ENCODE measurements at places on chromosomes 5 and 9.
A peak's percentile ranks its signal among the peaks of the same experiment; 100 is the strongest.

GRCh38 chr5:148014276-148014675 lies 49.5 kb upstream of the SPINK5 start:
- no peak for DNase-seq

- DNase-seq: no peak
These were observed 198.6 kb downstream of the TLE1 start for GRCh38 chr9:81490605-81491331.

GRCh38 chr5:135034236-135034962 lies 371 bp upstream of the PITX1 start:
- DNase-seq: peak; percentile 19

GRCh38 chr9:81455462-81456219 lies 233.7 kb downstream of the TLE1 start:
- DNase-seq: no peak

DNA sequence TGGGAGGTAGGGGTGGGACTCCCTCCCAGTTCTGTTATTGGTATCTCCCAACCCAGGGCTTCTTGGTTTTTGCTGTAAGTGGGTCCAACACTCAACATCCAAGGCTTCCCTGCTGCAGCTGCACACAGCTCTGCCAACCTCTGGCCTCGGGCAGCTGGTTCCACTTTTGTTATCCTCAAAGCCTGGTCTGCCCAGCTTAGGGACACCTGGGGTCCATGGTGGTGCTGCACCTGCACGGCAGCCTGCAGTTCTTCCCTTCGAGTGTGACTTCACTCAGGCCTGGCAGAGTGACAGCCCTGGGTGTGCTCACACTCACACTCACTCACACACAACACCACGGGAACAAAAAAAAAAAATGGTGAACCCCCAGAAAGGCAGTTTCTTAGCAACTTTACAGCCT lies 15.3 kb upstream of the SAP30L start:
- no peak for DNase-seq

GRCh38 chr9:93245437-93245970 lies 61.6 kb downstream of the WNK2 start:
- DNase-seq: no peak

DNA sequence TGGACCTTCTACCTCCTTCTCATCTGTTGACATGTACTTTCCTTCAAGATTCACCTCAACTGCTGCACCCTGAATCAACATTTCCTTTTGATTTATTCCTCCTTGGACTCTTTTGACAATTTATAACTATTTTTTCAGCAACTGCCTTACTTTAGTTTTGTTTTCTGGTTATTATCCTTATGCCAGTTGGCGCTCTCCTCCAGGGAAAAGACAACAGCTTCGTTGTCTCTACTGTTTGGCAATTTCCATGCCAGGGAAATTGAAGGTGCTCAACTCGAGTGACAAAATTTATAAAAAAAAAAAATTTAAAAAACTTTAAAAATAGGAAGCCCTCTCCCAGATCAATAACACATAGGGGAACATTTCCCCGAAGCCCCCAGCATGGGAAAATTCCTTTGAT lies 549.2 kb upstream of the DMAC1 start:
- DNase-seq: no peak

DNA sequence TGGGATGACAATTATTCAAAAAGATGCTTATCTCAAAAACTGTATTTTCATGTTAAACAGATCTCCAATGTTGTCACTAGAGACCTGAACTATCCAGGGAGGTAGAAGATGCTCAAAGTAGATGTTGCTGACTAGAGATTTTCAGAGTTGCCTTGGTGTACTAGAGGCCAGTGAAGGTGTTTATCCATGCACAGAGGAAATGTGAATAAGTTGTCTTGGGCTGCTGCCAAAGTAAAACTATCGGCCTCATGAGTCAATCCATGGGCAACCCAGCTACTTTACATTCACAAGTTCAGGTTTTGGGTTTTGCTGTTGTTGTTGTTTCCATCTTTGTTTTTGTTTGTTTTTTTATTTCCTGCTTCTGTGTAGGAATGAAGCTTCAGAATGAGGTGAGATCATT lies 141.1 kb upstream of the RANBP3L start:
- DNase-seq: no peak

- no peak for DNase-seq
These were observed 30.8 kb downstream of the ARHGAP26 start for GRCh38 chr5:142800776-142801494.

- DNase-seq: no peak
These were observed 31.6 kb upstream of the ANGPTL2 start for GRCh38 chr9:127154003-127154389.

DNA sequence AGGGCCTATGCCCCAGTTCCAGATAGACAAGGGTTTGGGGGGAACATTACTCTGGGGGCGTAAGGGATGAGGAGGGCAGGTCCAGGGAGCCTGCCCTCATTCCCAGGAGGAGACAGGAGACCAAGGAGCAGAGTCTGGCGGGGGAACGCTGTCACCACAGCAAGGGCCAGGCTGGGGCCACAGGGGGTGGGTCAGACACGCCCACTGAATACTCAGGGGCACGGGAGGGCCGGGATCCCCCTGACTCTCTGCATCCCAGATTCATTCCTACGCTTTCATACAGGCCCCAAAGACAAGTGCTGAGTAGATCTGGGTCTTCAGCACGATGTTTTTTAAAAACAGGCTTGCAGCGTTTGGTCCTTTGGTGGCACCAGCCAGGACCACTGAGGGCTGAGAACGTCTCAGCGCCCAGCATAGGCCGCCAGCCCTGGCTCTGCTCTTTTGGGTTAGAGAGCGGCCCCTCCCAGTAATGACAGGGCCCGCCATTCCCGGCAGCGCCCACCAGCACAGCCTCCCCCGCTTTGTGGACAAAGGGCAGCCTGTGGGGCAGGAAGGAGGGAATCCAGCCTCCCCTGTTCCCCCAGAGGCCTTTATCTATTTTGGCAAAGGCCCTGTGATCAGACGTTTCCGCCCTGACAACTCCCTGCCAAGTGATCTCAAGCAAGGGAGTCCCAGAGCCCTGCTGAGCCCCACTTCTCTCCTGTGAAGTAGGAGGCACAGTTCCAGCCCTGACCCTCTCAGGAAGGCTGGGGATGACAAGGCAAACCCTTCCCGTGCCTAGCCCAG lies 24.9 kb downstream of the NEK6 start:
- DNase-seq: no peak

GRCh38 chr9:76634356-76635054 lies 129.7 kb upstream of the PCA3 start:
- DNase-seq: no peak

DNA sequence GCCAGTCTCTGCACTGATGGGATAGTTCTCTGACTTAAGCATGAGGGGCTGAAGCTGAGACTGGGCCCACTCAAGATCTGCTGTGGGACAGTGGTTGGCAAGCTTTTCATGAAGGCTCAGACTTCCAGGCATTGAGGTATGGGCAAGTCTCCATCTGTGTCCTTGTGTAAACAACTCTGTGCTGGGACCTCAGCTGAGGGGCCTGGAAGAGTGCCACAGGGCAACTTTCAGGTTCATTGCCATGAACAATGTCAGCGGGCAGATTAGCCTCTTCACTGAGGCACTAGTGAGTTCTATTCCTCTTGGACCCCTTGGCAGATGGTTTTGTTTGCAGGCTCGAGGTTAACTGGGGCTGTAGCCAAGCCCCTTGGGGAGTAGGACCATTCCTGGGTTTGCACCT lies 127.1 kb downstream of the MRPS30 start:
- DNase-seq: no peak

GRCh38 chr9:38706493-38706892 lies 13.4 kb downstream of the FAM240B start:
- no peak for DNase-seq

GRCh38 chr5:80195837-80196400 lies 59.9 kb downstream of the SERINC5 start:
- no peak for DNase-seq

GRCh38 chr9:13432904-13433303 lies 153.4 kb upstream of the MPDZ start:
- no peak for DNase-seq

GRCh38 chr9:89096807-89097206 lies 81.8 kb downstream of the SHC3 start:
- DNase-seq: no peak

DNA sequence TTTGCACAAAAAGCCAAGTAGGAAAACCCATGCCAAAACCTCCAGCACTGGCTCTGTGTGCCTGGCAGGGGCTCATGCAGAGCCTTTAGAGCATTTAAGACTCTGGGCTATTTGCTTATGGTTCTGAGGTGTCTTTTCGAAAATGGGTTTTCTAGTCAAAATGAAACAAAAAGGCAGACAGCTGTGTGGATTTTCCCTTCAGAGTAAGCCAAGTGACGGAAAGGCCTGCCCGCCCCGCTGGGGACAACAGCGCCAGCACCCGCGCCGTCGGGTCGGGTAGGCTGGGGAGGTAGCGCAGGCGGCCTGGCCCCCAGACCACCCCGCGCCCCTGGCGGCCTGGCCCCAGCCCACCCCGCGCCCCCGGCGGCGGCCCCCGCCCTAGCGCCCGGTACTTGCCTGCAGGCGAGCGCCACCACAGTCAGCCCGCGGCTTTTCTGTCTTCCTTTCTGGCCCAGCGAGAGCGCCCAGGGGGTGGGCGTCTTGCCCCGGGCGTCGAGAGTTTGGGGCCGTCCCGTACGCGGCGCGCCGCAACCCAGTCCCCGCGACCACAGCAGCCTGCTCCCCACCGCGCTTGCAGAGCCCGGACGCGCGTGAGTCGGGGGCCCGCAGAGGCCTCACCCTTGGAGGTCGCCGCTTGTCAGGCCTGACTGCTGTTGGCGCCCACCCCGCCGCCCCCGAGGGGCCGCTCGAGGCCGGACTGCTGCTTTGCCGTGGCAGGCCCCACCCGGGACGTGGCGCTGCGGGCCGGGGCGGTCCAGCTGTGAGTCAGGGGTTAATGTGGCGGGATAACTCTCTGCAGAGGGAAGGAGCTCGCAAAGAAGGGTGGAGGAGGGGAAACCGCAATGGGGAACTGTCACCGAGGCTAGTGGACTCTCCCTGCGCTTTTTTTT lies at the start of gene TICAM2:
Gene TICAM2, minus strand, starts transcription at position 779 of the 890 bp plus-strand sequence. CDS start 21,223 bp downstream, outside the sequence.
- peak; percentile 40 for DNase-seq

GRCh38 chr5:126753227-126753626 lies 23.7 kb upstream of the LMNB1 start:
- DNase-seq: no peak

- DNase-seq: no peak
These were observed 7.6 kb upstream of the MAPK9 start for GRCh38 chr5:180299526-180299925.

- no peak for DNase-seq
These were observed 76.6 kb downstream of the NSUN2 start for GRCh38 chr5:6556089-6556801.

DNA sequence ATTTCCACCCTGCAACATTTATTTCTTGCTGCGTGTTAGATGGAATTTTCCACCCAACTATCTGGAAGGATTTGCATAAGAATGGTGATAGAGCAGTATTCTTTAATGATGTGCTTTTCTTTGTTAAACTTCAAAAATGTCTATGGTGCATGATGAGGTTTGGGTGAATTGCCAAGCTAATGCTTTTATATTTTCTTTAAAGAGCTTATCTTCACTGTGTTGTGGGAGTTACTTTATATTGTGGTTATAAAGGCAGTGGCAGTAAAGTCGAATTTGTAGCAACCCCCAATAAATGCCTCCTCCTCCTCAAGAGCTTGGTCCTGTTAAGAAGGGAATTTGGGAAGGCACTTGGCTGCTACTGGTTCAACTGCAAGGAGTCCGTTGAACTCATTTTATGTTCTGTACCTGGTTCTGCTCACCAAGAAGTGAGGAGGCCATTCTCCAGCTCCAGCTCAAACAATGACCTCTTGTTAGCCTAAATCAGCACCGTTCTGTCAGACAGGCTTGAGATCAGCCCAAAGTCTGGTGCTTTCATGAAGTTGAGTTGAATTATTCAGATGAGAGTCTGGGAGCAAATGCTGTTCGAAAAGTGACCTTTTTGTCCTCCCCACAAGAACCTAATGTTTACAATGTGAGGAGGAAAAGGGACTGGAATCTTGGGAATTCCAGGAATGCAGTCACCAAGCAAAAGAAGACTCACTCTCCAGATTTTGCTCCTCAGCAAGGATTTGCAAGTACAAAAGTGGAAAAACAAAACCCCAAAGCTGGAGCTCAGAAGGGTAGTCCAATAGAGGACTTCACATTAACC lies 217.0 kb downstream of the TMEM38B start:
- no peak for DNase-seq

DNA sequence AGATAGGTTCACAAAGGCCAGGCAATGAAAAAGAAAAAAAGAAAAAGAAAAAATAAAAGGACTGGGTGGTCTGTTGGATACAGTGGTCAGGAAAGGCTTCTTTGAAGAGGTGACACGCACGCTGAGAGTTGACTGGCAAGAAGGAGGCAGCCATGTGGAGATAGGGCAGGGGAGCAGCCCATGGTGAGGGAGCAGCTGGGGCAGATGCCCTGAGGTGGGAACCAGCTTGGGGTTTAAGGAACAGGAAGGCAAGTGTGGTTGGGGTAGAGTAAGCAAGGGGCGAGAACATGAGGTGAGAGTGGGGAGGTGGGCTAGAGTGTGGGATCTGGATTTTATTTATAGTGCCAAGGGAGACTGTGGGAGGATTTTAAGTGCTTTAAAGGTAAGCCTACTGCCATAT lies 6.8 kb downstream of the ENHO start:
- no peak for DNase-seq

DNA sequence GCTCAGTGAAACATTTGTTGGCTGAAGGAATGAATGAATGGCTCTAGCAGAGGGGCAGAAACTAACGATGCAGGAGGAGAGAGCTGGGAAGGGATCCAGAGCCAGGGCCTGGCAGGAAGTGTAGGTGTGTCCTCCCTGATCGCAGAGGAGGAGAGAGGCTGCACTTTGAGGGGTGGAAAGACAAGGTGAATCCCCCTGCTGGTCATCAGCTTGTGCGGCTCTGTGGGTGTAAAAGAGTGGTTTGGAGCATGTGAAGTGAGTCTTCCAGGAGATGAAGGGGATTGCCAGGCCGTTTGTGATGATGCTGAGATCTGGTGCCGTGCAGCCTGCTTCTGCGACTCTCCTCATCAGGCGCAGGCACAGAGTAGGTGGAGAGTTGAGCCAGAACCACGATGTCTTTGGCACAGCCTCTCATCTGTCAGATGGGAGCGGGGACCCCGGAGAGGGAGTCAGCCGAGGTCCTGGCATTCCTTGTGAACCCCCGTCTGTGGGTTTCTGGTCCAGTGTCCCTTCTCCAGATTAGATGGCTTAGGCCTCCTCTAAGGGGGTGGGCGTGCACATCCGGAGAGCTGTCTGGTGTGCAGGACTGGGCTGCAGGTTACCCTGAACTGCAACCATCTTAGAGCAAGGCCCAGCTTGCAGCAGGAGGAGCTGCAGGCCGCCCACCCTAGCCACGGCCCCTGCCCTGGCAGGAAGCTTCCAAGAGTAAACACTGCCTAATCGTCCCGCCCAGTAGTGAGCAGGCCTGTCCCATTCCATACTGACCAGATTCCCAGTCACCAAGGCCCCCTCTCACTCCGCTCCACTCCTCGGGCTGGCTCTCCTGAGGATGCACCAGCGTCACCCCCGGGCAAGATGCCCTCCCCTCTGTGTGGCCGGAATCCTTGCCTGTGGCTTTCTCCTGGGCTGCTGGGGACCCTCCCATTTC lies at the start of gene ADAMTS13:
Gene ADAMTS13, plus strand, starts transcription at position 753 of the 928 bp plus-strand sequence. Its CDS starts 77 bp downstream, at position 830.
- DNase-seq: no peak

DNA sequence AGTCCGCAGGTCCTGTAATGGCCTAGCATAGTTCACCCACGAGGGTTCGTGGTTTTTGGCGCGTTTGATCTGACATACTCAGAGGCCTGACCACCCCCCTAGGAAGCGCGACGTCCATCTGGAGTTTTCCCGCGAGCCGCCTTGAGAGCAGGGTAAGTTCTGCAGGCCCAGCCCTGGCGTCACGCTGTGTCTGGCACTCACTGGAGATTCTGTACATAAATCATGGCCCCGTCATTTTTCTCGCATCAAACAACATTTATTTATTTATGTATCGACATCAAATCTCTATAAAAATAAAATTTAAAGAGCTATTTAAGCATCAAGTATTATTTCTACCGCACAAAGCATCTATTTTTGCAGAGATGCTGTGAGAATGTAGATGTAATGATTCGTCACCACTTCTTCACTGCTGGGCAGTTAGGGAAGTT lies 437 bp upstream of the TRIM41 start:
- no peak for DNase-seq

Data from activated CD4-positive, alpha-beta T cell treated with anti-CD3 and anti-CD28 coated beads, Interleukin-2, amount 50 U/mL, for 4 hours (primary cell).